Stimulated activated CD4-positive, alpha-beta T cell treated with anti-CD3 and anti-CD28 coated beads, Interleukin-1b, Interleukin-23, amount 100 ng/mL, for 48 hours (primary cell): ENCODE measurements at places on chromosomes 12 and 14.
A peak's percentile ranks its signal among the peaks of the same experiment; 100 is the strongest.

- DNase-seq = no peak
Observed at GRCh38 chr14:30484976-30485375, 74.0 kb upstream of the G2E3 start.

GRCh38 chr12:103824845-103825244 is 16.2 kb downstream of the NT5DC3 start:
- DNase-seq = no peak

DNA sequence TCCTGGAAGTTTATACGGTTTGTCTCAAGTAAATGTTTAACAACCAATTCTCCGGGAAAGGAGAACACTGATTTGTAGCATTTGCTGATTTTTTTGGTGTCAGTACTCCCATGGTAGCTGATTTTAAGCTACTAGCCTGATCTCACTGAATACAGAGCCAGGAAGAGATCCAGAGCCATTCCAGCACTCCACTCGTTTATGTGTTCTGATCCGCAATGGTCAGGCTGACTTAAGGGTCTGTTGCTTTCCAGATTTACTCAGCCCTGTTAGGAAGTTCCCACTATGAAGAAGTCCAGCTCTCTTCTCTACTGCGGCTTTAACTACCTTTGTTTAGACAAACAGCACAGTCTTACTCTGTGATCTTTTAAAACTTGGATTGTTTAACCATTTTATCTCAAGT is 38.0 kb upstream of the NID2 start:
- no peak for DNase-seq

GRCh38 chr12:66697404-66697803 is 18.5 kb upstream of the GRIP1 start:
- DNase-seq = no peak

DNA sequence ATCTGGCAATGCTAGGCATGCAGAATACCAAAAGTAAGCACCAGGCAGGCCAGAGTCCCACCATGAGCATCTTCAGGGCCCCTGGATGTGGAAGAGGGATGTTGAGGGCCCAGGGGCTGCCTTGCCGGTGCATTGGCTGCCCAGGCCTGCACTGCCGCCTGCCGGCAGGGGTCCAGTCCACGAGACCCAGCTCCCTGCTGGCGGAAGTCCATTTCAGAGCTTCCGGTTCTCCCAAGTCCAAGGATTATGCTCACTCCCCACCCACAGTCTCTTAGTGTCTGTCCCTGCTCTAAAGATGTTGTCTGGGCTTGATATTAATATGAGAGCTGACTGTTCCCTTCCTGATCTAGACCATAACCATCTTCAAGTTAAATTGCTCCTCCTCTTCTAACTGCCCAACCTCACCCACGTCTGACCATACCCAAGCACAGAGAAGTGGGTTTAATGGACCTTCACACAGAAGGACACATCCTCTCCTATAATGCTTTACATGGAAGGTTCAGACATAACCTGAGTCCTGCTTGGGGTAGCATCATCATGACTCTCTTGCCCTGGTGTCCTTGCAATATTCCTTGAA is 117.4 kb downstream of the DAD1 start:
- no peak for DNase-seq

GRCh38 chr12:46664761-46665287 is 161.0 kb downstream of the SLC38A4 start:
- peak; percentile 19 for DNase-seq

DNA sequence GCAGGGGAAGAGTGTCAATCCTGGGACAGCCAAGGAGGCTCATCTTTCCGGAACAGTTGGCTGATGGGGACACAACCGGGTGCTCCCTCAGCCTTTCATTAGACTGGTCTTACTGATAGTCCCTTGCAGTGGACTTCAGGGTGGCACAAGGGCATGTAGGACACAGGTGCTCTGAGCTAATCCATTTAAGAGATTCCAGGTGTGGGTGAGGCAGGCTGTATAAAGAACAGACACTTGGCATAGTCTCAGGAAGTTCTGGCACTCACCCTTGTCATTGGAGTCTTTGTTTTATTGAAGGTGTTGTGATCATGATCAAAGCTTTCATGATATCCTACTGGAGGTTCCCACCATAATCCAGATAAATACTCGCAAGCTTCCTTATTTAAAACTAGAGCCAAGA is 341.6 kb downstream of the EMP1 start:
- DNase-seq = no peak

GRCh38 chr12:27747111-27747820 is 32.8 kb upstream of the KLHL42 start:
- no peak for DNase-seq

GRCh38 chr14:93977790-93978581 is 1.6 kb upstream of the ASB2 start:
- DNase-seq = peak; percentile 88

DNA sequence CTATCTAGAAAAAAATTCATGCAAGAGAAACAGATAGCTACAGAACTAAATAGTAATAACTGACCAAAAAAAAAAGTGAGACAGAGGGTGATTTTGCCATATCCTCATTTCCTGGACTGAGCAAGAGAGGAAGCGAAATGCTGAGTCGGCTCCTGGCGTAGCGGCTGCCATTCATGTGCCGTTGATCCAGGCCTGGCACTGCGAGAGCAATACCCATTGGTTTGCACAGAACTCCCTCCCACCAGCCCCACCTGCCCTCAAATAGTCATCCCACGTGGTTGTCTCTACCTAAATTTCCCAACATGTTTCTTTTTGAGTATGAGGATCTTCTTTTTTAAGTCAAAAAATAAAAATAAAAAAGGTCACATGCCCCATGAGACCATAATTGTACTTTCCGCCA is 9.4 kb upstream of the WNT5B start:
- peak; percentile 47 for DNase-seq

- DNase-seq = no peak
Observed at GRCh38 chr12:54701940-54702592, 53.9 kb upstream of the DCD start.

DNA sequence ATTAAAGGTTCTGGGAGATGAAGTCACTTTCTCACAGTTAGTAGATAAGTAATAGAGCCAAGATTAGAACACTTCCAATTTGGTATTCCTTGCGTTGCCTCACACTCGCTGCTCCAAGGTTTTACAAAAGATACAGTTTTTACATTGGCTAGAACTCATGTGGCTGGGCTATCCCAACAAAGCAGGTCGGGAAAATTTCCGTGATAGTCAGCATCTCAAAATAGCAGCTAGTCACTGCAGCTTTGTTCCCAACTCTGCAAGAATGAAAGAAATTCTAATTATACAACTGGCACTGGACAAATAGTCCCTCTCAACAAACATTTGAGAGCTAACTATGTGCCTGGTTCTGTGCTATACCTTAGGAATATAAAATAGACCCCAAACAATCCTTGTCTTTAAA is 24.6 kb upstream of the PPP1R12A start:
- DNase-seq = no peak

GRCh38 chr14:50402965-50403364 is 6.3 kb upstream of the CDKL1 start:
- DNase-seq = no peak

DNA sequence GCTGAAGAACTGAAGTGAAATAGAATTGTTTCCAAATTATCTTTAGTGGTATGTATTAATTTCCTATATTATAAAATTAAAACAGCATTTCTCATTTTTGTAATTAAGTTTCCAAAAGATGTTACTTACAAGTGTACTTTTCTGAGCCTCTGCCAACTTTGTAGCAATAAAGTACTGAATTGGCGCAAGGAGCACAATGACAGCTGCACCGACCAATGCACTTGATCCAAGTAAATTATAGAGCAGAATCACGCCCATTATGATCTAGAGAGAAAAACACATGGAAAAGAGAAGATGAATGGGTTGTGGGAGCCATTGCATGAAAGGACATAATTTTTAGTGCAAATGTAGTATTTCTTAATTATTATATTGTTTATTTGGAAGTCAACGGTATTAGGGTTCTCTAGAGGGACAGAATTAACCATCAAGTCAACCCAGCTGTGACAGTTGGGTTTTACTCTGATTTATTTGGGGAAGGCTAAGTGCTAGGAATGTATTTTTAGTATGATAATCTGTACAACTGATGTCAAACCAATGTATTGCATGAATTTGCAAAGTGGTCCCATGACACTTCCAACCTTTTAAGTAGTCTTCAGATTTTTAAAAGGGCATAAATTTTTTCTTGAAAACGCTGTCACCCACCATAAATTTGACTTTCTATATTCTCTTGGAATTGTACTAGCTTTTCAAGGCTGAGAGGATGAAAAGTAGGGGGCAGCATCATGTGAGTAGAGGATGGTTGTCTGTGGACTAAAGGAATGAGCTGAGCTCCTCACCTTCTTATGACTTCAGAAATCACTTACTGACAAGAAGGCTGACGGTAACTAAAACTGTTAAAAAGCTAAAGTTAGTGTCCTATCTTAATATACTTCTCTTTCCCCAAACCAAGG is 33.0 kb downstream of the ABCC9 start:
- DNase-seq = no peak

GRCh38 chr12:42498549-42499247 is 90.8 kb downstream of the PRICKLE1 start:
- DNase-seq = no peak

GRCh38 chr12:80938397-80938796 is 663 bp upstream of the LIN7A start:
- DNase-seq = no peak

DNA sequence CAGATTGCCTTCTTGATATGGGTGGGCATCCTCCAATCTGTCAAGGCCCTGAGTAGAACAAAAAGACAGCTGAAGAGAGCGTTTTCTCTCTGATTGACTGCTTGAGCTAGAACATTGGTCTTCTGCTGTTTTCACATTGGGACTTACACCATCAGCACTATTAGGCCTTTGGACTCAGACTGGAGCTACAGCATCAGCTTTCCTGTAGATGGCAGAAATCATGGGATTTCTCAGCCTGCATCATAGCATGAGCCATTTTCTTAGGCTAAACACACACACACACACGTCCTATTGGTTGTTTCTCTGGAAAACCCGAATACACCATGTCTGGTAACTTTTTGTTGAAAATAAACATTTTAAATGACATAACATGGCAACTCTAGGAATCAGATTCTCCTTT is 15.8 kb upstream of the PPM1A start:
- DNase-seq = no peak

DNA sequence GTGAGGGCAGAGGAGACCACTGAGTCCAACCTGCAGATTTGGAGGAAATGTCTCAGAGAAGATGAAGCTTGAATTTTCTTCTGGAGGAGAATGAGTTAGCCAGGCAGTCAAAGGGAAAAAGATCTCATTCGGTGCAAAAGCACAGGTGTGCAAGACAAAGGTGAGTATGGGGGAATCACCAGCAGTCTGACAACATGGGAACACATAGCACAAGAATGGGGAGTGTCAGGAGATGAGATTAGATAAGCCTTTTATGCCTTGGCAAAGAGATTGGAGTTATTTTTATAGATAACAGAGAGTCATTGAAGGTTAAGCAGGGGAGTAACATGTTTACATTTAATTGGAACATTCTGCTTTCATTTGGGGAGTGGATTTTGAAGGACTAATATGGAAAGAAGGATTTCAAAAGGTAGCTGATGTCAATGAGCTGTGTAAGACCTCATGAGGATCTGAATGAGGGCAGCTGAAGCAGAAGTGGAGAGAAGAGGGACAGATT is 171.3 kb upstream of the NTF3 start:
- DNase-seq = no peak

DNA sequence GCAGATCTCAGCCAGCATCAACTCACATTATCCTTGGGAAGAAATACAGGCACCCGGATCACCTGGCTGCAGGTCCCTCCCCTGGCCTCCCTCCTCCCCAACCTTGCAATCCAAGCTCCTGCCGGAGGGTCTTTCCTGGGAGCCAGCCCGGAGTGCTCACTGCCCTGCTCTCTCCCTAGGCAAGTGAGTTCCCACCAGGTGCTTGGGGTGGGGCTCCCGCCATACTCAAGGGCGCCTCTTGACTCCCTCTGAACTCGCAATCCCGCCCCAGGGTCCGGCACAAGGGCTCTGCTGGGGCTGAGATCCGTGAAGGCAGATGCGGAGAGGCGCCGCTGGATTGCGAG is 1.2 kb upstream of the CEP170B start:
- DNase-seq = no peak

- no peak for DNase-seq
Observed at GRCh38 chr12:95446506-95446900, 27.4 kb upstream of the METAP2 start.

- DNase-seq = peak; percentile 35
Observed at GRCh38 chr12:12807970-12808702, 5.0 kb upstream of the DDX47 start.

DNA sequence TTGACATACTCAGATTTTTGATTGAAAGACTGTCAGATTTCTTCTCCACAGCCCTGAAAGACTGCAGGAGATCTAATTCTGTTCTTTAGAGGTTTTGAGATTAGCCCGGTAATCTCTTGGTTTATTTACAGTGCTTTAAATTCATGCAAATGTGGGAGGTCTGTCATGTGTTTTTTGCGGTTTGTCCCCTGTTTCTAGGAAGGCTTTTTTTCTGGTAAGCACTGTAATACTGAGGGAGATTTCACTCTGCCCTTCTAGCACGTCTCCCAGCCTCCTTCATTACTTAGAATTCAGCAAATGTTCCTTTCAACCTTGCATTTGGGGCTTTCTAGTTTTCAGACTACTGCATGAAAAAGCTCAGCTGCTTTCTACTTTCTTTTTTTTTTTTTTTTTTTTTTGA is 31.1 kb downstream of the GPHN start:
- DNase-seq = no peak

- no peak for DNase-seq
Observed at GRCh38 chr12:80648881-80649280, 58.6 kb upstream of the MYF6 start.

- DNase-seq = no peak
Observed at GRCh38 chr12:49783917-49784676, 42.7 kb downstream of the TMBIM6 start.

- DNase-seq = no peak
Observed at GRCh38 chr12:46134205-46134811, 134.5 kb downstream of the SLC38A1 start.

- no peak for DNase-seq
Observed at GRCh38 chr14:35964697-35965286, 138.7 kb downstream of the BRMS1L start.

DNA sequence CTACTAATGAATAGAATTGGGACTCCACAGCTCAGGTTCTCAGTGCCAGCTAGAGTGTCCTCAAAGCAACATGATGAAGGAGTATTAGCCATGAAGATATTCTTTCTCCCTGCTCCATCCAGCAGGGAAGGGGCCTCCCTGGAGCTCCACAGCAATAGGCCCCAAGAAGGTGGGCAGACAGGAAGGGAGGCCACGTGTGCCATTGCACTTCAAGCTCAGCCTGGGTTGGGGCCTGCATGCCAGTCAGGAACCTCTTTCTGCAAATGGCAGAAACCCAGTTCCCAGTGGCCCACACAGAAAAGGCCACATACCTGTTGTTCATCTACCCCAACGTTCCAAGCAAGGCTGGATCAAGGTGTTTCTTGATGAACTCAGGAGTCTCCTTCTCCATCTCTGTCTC is 357.5 kb upstream of the SFSWAP start:
- DNase-seq = no peak

DNA sequence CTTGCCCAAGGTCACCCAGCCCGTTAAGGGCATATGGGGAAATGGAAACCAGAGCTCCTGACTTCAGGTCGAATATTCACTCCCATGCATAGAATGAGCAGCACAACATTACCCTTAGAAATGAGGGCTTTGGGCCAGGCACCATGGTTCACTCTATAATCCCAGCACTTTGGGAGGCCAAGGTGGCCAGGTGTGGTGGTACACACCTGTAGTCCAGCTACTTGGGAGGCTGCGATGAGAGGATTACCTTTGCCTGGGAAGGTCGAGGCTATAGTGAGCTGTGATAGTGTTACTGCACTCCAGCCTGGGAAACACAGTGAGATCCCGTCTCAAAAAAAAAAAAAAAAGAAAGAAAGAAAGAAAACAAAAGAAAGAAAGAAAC is 341.0 kb upstream of the TMPO start:
- DNase-seq = no peak
